CD4-positive, alpha-beta T cell treated with Interleukin-6 for 4 hours (primary cell): ENCODE measurements at places on chromosomes 2 and 18.

GRCh38 chr2:224971214-224971613 is 71.1 kb downstream of the DOCK10 start:
- DNase-seq: peak; percentile 41

DNA sequence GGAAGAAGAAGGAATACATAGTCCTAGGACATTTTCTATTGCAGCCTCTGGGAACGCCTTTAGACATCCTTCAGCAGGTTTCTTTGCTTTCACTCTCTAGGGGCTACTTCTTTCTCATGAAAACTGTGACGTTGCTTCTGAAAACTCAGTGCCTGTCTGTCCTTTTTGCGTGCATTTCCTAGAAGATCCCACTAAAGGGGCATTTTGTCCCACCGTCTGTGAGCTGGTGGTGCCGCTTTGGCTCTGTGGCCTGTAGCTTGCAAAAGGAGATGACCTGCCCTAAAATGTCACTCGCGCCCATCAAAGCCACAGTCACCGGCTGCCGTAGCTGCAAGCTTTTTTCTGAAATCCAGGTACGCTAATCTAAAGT is 579 bp downstream of the STAT4 start:
- no peak for DNase-seq

DNA sequence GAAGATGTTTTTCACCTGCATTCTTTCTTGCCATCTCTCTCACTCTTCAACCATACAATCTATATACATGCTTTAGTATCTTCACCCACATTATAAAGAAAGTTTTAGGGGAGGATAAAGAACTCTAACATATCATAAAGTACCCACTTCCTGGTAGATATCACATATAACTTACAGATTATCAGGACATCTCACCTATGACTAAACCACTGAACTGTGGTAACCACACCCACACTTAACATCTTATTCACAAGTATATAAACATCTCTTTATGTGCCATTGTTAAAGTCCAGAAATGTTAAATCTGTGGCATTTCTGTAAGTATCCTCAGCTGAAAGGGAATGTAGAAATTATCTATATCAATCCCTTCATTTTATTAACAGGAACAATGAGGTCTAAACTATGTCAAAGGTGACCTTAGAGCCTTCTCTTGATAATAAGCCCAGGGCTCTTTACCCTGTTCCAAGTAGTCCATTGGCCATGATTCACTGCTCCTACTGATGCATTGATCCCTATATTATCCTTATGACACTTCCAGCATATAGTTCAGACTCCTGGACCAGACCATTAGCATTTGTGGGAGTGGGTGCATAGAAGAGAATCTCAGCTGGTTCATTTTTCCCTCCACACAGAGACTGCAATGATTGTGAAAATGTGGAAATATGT is 182.4 kb downstream of the SUCLG1 start:
- no peak for DNase-seq

GRCh38 chr2:28164280-28164801 is 228.3 kb upstream of the FOSL2 start:
- no peak for DNase-seq

- DNase-seq: no peak
Measured at GRCh38 chr2:76749858-76750257, 772.3 kb downstream of the LRRTM4 start.

DNA sequence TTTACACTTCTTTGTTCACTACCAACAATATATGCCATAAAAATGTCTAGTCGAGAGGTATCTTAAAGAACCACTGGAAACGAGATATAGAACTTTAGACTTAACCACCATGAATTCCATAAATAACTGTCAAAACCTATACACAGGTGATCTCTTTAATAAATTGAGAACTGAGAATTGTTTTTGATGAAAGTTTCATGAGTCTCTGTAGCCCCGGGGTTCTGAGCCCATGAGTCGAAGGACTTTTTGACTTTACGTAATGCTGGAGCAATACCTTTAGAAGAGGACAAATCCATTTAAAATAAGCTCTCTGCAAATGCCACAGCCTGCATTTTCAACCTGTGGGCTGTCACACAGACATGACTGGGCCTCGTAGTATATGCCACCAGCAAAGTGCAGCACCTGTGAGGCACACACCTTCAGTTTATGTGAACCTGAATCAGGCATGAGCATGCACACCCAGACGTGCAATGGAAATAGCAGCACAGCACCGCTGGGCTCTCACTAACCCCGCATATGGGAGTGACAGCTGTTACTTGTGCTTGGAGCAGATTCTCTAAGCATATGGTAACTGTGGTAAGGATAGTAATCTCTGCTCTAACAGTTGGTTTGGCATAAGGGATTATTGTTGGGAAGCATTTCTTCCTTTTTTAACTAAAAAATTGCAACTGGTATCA is 383.2 kb downstream of the SOCS6 start:
- DNase-seq: peak; percentile 59

- no peak for DNase-seq
Measured at GRCh38 chr2:197179744-197180498, 130.7 kb downstream of the ANKRD44 start.
